ENCODE measurements at places on chromosomes 6 and 20.

DNA sequence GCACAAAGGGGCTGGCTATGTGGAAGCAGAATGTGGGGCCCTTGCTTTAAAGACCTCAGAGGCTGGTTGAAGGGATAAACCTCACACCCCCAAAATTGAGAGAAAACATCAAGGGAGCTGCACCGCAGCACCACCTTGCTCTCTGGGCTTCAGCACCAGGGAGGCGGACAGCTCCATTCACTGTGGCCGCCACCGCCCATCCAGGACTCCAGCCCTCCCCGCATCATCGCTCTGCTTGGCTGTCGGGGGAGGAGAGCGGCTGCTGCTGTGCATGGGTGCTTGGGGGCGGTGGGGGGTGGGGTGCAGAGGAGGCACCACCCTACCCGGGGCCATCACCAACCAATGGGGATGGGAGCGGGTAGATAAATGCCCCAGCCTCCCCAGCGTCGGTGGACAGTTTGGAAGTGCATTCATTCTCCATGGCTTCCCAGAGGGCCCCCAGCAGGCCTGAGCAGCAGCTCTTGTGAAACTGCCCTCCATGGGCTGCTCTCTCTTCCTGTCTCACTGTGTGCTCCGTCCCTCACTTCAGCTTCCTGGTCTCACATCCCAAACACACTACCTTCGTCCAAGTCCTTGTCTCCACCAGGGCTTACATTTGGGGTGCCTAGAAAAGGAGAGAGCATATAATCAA lies 75.7 kb upstream of the BHLHE23 start:
- DNase-seq = no peak

DNA sequence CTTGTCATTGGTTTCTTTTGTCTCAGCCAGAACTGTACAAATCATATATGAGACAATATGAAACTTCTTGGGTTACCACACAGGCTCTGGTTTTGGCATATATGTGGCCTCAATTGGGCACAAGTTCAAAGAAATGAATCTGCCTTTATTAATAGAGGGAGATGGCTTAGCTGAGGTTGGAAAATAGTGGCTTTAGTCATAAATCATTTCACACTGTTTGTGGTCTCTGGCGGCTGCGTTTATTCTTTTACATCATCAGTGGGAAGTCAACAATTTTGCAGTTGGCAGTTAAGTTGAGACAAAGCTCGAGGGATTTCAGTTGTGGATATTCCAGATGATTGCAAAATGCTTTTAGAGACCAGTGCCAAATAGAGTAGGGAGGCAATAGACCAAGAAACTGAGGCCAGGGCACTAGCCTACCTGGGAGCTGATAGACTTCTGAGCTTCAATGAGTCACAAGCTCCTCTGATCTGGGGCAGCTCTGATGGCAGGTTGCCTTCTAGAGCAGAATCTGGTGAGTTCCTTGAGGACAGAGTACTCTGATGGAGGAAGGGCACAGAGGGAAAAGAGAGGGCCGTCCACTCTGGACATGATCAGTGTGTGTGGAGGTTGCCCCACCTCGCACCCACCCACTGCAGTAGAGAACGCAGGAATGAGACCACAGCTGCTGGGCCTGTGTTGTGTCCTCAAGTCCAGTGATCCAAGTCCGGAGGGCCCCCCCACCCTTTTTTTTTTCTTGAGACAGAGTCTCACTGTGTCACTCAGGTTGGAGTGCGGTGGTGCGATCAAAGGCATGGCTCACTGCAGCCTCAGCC lies 73.5 kb downstream of the ARMC2 start:
- DNase-seq = no peak

DNA sequence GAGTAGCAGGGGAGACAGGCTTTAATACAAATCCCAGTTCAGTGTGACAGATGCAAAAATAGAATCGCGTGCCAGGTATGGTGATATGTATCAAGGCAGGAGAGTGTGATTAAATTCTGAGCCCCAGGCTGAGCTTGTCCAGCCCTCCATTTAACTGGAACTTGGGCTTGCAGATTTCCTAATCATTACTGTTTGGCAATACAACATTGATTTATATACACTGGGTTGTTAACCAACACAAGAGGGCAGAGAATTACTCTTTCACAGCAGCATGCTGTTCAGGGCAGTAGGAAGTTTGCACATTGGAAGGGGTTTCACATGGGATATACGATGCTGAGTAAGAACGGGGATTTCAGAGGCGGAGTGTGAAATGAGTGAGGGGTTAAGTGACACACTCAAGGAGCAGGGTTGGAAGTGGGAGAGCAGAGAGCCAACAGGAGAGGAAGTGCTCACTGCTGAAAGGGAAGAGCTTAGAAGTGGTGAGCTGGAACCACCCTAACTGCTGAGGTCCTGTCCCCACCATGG lies 70.8 kb upstream of the ATXN1 start:
- DNase-seq = no peak

DNA sequence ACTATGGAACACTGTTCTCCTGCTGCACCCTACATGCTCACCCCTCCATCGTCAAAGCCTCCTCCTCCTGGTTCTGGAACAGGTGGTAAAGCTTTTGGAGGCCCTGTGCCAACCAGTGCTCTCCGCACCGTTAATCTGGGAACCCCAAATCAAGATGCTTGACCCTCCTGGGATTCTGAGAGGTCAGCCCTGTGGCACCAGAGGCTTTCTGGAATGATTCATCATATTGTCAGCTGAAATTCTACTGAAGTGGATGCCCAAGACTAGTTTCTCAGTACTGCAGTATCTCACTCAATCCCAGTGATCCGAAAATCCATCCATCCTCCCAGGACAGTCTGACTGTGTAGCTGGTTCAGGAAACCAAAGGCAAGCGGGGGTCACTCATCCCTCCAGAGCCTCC lies 92.7 kb downstream of the TRERF1 start:
- no peak for DNase-seq

GRCh38 chr6:23325065-23325464 lies 755.7 kb downstream of the HDGFL1 start:
- no peak for DNase-seq

GRCh38 chr20:22387452-22387851 lies 196.9 kb downstream of the FOXA2 start:
- no peak for DNase-seq

- DNase-seq = no peak
These were observed 2.9 kb upstream of the ZBTB46 start for GRCh38 chr20:63833776-63834490.

GRCh38 chr6:87054143-87054833 lies 40.6 kb downstream of the CGA start:
- DNase-seq = no peak

- no peak for DNase-seq
These were observed 85.7 kb downstream of the GJA1 start for GRCh38 chr6:121521164-121521555.

GRCh38 chr6:155493694-155494143 lies 38.1 kb upstream of the NOX3 start:
- DNase-seq = no peak

GRCh38 chr20:63296531-63297299 lies 3.7 kb downstream of the COL20A1 start:
- DNase-seq = no peak

- no peak for DNase-seq
These were observed 11.2 kb downstream of the FOXP4 start for GRCh38 chr6:41557335-41557734.

DNA sequence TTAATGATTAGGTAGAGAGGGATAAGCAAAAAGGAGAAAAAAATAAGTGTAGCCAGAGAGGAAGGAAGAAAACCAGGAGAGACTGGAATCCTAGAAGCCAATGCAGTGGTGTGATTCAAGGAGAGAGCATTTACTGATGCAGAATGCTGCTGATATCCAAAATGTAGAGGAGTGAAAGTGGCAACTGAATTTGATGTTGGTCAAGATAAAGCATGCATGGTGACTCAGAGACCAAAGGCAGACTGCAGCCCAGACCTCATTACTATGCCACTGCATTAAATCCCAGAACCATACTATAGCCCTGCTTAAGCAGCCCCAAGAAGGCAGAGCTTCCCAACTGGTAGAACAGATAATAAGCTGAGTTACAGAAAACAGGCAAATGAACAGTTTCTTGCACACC lies 15.8 kb downstream of the KLHL32 start:
- DNase-seq = no peak

- DNase-seq = no peak
These were observed 41.9 kb upstream of the CALHM6 start for GRCh38 chr6:116419069-116419786.

GRCh38 chr6:1654054-1654453 lies 44.3 kb downstream of the FOXC1 start:
- no peak for DNase-seq

GRCh38 chr6:27263886-27264285 lies 16.4 kb downstream of the PRSS16 start:
- DNase-seq = no peak

DNA sequence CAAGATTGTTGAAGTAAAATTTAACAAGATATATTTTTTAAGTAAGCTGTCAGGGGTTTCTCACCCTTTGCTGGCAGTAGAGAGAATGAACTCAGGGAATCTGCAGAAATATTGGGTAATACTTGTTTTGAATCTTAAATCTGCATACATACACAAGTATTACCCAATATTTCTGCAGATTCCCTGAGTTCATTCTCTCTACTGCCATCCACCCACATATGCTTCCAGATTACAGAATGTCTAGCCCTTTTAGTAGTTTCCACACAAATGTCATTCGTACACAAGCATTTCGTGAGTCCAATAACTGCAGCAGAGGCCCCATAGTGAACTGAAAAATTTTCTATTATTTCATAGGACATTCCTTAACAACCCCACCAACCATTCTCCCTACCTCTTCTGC lies 69.6 kb upstream of the TNFRSF21 start:
- no peak for DNase-seq

GRCh38 chr6:161667957-161668356 lies 394.1 kb upstream of the AGPAT4 start:
- no peak for DNase-seq

DNA sequence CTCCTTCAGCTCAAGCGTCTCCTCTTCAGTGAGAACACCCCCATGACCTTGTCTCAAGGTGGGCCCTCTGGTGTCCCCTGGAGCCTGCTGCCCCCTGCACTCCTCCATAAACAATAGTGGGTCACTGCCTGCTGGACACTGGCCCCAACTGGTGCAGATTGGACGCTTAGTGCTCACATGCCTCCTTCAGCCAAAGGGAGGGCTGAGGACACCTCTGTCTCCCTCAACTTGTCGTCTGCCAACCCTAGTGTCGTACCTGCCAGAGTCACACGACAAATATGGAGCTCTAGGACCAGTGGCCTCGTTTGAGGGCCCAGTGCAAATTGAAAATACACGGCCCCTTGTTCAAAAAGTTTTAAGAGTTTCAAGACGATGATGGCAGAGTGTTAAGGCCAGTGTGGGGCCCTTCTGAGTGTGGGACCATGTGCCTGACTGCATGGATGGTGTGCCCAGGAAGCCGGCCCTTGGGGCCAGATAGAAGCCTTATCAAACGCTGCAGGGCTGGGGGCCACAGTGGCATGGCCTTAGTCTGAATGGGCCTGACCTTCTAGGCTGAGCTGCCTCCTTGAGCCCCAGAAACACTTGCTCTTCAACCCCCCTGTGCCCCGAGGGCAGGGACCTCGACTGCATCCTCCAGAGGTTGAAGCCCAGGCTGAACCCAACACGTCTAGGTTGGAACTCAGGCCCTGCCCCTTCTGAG lies 20.1 kb downstream of the APCDD1L start:
- no peak for DNase-seq

DNA sequence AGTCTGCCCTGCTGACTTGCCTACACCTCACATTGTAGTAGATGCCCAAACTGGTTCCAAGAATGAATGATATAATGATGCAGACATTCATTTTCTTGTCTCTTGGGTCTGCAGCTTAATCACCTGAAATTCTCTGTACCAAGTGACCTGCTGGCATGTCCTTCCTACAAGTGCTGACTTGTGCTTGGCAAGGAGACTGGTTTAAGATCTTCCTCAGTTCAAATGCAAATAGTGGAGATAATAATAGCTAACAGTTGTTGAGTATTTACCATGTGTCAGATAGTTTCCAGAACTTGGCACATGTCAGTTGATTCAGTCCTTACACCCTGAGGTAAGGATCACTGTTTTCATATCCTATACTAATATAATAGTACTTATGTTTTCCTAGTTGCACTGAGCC lies 223.4 kb downstream of the SLC24A3 start:
- DNase-seq = no peak

DNA sequence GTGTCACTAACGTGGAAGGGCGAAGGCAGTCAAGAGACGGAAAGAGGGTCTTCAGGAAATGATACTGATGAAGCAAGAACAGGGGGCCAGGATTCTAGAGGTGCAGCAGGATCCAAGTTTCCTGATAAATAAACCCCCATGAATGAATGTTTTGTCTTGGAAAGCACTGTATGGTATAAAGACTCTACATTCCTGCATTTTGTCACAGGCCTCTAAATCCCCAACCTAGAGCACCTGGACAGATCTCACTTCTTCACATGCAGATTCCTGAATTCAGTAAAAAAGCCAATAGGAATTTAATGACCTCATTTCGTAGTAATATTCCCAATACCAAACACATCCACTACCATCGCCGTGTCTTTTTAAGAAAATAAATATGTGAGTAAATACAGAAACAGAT lies 577.8 kb downstream of the PRKN start:
- DNase-seq = no peak

- DNase-seq = no peak
These were observed 93.3 kb upstream of the MYLIP start for GRCh38 chr6:16035488-16036080.

GRCh38 chr20:61560361-61560853 lies 308.3 kb downstream of the CDH4 start:
- no peak for DNase-seq

DNA sequence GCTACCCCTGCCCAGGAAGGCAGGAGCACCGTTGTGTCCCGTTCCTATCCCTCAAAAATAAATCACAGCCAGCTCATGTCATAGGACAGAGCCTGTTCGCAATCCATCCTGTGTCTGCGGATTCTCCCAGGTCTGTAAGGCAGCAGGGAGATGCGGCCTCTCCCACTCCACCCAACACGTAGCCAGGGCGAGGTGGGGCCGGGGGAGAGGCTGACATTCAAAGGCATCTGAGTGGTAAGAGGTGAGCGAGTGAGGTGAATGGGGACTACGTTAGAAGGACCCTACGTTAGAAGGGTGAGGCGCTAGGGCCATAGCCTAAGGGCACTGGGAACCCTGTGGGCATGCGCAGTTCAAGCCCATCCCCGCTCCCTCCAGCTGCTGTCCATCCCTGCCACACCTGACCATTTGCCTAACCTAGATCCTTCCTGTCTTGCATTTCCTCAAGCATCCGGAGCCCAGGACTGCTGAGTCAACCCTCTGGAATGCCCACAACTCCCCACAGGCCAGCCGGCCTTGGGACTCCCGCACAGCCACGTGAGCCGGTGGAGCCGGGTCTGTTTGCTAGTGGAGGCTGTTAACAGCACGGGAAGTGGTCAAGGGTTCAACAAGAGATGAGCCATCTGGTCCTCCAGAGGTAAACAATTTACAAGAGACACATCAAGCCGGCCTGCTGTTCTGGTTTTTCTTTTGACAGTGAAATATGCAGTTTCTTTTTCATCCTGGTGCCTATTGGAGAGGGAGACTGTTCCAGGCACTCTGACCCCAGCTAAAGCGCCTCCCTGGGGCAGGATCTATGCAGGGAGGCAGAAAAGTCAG lies 45.9 kb downstream of the RIPOR3 start:
- DNase-seq = no peak

GRCh38 chr6:140178935-140179334 lies 804.5 kb upstream of the CITED2 start:
- DNase-seq = no peak

Measured in dorsolateral prefrontal cortex (tissue), 122 donors.